T-helper 17 cell (primary cell): ENCODE measurements at places on chromosomes 16 and 17. TPM values are rescaled to one million over a fixed set of nuclear protein-coding genes. Genes with fewer than 3 reads are reported as not detected.

Gene LGALS9
- total RNA-seq: 66.3 TPM

Gene ITGB4
- total RNA-seq: 0.72 TPM

Gene CCDC40
- 3.4 TPM for total RNA-seq

Gene UTS2R
- not detected for total RNA-seq

Gene CLDN6
- not detected for total RNA-seq

Gene TEX19
- total RNA-seq: not detected

Gene CPNE7
- total RNA-seq: 4.7 TPM

Gene TMEM238L
- total RNA-seq: not detected

Gene MEOX1
- 5.5 TPM for total RNA-seq

Gene TOP2A
- total RNA-seq: 4.1 TPM

Gene CIBAR2
- total RNA-seq: not detected

Gene RHBDF2
- total RNA-seq: 48.7 TPM

Gene CFAP97D1
- total RNA-seq: not detected

Gene ZFP3
- total RNA-seq: 3.6 TPM

Gene HCRT
- total RNA-seq: not detected
